SHP77 (cell line): ENCODE measurements at places on chromosomes 4 and X.

DNA sequence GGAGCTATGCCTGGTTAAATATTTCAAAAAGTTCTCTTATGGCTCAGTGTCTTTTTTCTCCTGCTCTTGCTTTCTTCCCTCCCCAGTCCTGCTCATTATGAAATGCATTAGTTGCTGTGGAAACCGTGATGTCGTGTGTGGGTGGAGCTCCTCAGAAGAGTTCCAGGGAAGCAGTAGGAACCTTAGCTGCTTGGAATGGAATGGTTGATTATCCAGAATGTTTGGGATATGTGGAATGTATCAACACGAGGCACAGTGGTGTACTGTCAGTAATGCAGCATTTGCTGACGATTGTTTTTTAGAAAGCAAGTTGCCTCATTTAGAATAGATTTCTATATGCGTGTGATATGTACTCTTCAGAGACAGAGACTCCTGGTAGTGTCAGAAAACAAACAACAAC, 333.2 kb downstream of the ARHGAP10 start:
- DNase-seq: no peak

DNA sequence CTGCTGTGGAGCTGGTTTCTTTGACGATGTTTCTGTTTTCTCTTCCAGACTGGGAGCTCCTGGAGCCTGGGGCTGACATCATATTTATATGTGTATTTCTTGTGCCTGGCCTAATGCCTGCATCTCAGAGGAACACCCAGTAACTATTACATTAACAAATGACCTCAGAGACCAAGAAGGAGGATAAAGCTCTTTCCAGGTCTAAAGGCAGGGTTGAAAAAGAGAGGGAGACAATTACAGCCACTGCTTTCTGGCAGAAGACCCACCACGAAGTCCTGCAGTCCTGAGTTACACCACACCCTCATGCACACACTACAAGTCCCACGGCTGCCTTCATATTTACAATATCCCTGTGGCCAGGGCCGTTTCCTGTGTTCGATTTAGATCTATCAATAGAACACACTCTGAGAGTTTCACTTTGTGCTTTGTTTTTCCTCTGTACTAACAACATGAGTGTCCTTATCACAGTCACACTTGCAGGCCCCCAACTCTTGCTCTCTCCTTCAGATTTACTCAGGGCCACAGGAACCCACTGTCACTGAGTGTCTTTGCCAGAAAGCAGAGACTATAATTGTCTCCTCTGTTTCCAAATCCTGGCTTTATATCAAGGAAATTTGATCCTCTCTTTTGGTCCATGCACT, 535.5 kb downstream of the MID1IP1 start:
- no peak for DNase-seq

DNA sequence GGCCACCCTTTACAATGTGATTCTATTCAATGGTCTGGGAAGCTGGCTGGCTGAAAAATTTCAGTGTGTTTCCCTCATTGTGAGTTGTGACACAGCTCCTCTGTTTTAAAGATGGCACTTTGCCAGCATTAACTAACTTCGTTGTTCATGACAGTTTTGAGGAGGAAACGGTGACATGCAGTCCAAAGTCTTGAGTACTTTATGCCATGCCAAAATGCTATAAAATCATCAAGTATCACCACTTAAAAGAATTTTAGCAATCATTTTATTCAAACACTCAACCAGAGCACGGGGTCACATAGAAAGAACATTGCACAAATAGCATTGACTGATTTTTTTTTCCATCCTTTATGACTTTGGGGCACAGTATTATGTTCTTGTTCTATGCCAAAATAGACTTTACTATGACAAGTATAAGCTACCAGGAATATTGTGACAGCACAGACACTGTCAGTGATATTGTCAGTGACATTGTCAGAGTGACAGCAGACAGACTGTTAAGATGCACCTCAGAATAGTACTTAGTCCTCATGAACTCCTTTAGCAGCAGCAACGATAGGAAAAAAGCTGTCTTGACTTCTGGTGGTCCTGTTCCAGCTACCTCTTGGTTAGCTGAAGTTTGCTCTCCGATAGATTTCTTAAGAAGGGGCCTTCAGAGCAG, 46.7 kb downstream of the CXCL13 start:
- DNase-seq: no peak

DNA sequence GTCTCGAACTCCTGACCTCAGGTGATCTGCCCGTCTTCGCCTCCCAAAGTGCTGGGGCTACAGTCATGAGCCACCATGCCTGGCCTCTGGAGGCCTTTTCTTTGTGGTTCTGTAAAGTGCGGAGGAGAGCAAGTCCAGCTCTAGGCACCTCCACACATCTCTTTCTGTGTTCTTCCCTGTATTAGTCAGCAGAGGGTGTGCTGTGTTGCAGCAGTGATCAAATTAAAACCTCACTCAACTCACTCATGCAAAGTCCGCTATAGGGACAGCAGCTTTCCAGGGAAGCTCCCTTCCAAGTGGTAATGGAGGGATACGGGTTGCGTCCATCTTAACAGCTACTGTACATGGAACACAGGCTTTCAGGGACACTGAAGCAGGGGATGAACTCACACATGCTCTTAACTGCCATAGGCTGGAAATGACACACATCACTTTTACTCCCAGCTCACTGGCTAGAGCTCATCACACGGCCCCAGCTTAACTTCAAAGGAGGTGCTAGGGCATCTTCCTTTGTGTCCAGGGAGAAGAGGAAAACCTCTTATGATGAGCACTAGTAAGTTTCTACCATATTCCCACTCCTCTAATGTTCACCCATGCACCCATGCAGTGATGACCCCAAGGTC, 36.0 kb upstream of the CCNG2 start:
- no peak for DNase-seq

- DNase-seq: no peak
Observed at GRCh38 chrX:16566571-16566970, 83.4 kb upstream of the S100G start.

- no peak for DNase-seq
Observed at GRCh38 chr4:85452058-85452731, 22.8 kb upstream of the ARHGAP24 start.

DNA sequence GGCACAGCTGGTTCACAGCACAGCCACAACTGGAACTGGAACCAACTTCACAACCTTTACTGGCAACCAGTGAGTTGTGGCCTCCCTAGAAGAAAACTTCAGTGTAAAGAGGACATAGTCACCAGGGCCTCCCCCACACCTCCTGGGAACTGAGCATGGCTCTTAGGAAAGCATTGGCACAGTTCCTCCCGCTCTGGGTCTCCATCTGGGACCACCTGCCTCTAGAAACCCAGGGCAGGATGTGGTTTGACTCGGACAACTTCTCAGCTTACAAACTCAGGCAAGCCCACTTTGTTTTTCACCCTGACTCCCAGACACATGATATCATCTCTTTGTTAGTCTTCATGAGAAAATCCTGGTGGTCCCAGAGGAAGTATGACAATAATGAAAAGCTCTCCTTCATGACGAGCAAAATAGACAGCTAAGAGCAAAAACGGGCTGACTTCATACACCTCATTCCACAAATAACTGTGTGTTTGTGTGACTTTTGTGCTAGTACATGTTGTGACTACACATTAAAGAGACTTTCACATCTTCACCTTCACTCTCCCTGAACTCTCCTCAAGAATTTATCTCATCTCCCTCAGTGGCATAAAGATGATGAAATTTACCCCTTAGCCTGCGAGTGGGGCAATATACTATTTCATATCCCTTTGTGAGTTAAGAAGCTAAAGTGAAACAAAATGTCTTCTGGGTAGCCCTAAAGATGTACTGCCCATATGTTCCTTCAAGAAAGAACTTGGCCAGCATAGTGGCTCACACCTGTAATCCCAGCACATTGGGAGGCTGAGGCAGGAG, 75.4 kb downstream of the SH3KBP1 start:
- DNase-seq: no peak
